ENCODE measurements at places on chromosomes 4 and X.

DNA sequence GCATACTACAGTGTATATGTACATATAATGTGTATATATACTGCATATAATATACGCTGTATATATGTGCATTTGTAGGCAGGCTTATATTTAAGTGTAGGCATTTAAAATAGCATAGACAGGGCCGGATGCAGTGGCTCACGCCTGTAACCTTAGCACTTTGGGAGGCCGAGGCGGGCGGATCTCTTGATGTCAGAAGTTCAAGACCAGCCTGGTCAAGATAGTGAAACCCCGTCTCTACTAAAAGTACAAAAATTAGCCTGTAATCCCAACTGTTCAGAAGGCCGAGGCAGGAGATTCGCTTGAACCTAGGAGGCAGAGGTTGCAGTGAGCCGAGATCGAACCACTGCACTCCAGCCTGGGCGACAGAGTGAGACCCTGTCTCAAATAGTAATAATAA, 78.4 kb downstream of the JAKMIP1 start:
- no peak for DNase-seq

- no peak for DNase-seq
Measured at GRCh38 chrX:40420899-40421729, 159.7 kb upstream of the ATP6AP2 start.

- DNase-seq = no peak
Measured at GRCh38 chr4:177692907-177693306, 250.7 kb upstream of the AGA start.

DNA sequence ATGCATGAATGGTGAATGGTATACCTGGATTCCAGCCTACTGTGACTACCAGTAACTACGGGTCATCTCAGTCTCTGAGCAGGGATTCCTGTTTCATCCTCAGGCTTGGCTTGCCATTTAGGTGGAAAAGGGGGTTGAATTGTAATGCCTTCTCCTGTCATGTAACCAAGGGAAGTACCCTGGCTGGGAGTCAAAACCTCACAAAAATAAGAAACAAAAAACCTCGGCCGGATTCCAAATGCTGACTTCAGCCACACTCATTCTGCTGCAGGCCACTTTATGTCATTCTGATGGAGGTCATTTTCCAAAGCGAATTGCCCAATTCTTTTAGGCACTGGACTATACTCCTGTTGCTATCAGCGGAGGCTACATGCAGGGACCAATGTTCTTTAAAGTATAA, 324.7 kb downstream of the LDB2 start:
- no peak for DNase-seq

DNA sequence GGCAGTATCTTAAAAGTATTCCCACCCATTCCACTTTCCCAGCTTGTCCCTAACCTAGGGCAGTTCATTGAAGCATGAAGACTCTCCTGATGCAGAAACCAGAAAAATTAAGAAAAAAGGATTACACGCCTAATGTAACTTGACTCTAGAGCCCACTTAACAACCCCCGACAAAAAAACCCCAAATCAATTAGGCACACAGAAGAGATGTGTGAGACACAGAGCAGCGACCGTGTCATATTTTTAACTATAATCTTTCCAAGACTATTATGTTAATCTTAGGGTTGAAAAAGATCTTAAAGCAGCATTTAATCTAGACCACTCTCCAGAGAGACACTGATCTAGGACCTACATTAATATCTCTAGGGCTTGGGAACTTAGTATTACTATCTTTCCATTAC, 1.3 kb downstream of the YTHDC1 start:
- no peak for DNase-seq

- no peak for DNase-seq
Measured at GRCh38 chrX:140318296-140318695, 186.6 kb downstream of the SOX3 start.

GRCh38 chr4:69888336-69888735, 28.4 kb upstream of the SULT1E1 start:
- peak; percentile 36 for DNase-seq

- DNase-seq = peak; percentile 91
Measured at GRCh38 chrX:46978341-46979291, 66.4 kb downstream of the JADE3 start.

DNA sequence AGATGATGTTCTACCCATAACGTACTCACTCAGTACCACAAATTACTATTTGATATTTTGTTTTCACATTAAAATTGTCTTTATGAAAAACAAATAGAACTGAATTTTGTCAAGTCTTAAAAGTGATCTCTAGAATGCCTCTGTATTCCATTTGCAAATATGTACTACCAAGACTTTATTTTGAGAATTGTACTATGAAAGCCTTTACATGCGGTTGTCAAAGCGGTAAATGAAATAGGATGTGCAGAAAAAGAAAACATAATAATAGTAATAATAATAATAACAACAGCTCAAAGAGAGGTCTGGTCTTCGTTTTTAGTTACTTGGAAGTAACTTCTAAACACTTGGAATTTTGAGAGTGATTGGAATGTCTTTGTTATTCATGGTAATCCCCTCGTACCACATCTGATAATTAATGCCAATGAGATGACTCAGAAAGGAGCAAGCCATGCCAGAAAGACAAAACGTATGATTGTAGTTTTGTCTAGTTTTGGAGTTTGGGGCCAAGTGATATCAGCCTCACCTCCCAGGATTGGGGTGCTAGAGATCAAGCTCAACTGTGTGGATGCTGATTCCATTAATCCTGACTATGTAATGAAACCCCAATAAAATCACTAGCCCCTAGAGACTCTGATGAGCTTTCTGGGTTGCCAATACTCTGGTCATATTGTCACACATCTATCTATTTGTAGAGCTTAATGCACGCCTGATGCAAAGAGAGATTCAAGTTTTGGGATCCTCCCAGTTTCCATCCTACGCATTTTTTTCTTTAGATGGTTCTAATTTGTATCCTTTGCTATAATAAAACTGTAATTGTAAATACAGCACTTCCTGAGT, 20.2 kb upstream of the CTSO start:
- DNase-seq = no peak

DNA sequence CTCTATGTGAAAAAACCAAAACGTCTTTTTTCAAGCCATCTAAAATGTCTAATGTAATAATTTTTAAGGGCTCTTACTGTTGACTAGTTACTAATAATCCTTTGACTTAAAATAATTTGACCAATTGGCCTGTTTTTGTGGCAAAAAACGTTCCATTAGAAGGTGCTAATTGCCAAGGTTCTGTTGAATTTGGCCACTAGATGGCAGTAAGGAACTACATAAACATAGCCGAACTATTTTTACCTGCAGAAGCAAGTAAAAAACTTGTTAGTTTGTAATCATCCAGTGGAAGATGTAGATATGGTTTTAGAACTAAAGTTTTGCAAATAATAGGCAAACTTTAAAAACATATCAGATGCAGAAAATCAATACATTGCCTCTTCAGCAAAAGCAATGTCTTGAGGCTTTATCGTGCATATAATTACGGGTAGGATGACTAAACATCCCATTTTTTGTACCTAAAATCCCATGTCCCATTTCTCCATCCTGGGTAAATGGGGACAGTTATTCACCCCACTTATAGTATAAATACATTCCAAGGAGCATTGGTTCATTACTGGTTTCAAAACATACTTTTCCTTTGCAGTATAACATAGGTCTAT, 57.6 kb downstream of the PROM1 start:
- peak; percentile 84 for DNase-seq

Measured in suppressor macrophage treated with lipopolysaccharide for 1 hour (primary cell).